Sigmoid colon (tissue), 7 donors: ENCODE measurements at places on chromosomes 4 and X. TPM values are rescaled to one million over a fixed set of nuclear protein-coding genes. Genes with fewer than 3 reads are reported as not detected.

- no peak overlapping the region for H3K27ac ChIP-seq
- no peak for DNase-seq
- H3K27me3 ChIP-seq = no peaks in the 10 kb centered on the region
- no peaks in the 10 kb centered on the region for H3K4me1 ChIP-seq
- no peak overlapping the region for H3K4me3 ChIP-seq
- peaks cover 13% of the 10 kb centered on the region for H3K36me3 ChIP-seq
These were observed 34.4 kb downstream of the FAM13A start for GRCh38 chr4:89022426-89023128.

DNA sequence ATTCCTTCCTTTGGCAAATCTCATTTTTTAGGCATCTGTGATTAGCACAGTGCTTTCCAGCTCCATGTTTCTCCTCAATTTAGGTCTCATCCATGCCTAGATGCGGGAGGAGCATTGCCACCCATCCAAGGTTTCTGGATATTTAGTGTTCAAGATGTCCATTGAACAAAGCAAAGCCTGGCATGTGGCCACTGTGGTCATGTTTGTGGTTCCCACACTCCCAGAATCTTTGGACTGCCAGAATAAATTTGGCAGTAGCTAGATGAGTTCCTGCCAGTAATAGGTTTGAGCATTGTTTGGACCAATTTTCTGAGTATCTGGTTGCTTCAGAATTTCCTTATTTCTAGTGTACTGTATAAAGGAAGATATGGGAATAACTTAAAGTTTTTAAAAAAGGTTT lies 1124.1 kb downstream of the ADGRL3 start:
- no peaks in the 10 kb centered on the region for H3K4me1 ChIP-seq
- H3K27me3 ChIP-seq = no peaks in the 10 kb centered on the region
- no peak overlapping the region for H3K27ac ChIP-seq
- H3K36me3 ChIP-seq = no peaks in the 10 kb centered on the region
- no peak overlapping the region for H3K4me3 ChIP-seq
- no peak for DNase-seq

- H3K4me1 ChIP-seq = no peaks in the 10 kb centered on the region
- H3K4me3 ChIP-seq = no peak overlapping the region
- no peak for DNase-seq
- H3K27me3 ChIP-seq = no peaks in the 10 kb centered on the region
These were observed 907.1 kb downstream of the RPA4 start for GRCh38 chrX:97790850-97791249.

DNA sequence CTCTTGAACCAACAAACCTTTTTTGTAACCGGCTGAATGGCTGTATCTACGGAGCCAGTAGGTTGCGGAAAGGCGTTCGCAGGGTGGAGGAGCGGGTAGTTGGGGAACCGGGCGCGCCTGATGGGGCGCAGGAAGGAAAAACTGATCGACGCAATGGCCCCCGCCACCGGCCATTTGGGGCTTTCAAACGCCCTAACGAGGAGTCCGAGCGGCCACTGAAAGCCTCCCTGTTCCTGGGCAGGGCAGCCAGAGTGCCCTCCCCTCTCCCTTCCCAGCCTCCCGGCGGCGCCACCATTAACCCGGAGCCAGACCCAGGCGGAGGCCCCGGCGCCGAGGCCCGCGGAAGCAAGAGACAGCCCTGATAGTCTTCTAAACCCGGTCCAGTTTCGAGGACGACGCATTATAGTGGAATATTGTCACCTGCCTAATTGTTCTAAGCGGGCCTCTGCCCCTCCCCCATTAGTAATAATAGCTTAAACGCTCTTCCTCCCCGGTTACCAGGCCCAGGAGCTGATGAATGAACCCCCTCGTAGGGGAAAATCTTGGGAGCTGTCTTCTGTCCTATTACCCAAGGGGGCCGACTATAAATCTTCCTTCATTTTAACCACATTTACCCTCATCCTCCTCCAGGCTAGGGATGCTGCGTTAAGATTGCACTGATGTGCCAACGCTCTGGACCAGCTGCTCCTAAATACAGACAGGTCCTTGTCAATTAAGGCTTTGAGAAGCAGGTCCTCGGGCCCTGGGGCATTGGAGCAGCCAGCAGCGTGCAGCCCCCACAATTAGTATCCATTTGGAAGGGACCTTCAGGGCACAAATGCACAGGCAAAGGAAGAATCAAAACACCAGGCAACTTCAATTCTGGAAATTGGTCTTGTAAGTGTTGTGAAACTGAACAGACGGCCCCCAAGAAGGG lies 61.6 kb upstream of the TMEM33 start:
- H3K4me3 ChIP-seq = peak overlapping the region; percentile 7
- no peaks in the 10 kb centered on the region for H3K36me3 ChIP-seq
- H3K4me1 ChIP-seq = peaks cover 7% of the 10 kb centered on the region
- no peak overlapping the region for H3K27ac ChIP-seq
- no peak for DNase-seq

DNA sequence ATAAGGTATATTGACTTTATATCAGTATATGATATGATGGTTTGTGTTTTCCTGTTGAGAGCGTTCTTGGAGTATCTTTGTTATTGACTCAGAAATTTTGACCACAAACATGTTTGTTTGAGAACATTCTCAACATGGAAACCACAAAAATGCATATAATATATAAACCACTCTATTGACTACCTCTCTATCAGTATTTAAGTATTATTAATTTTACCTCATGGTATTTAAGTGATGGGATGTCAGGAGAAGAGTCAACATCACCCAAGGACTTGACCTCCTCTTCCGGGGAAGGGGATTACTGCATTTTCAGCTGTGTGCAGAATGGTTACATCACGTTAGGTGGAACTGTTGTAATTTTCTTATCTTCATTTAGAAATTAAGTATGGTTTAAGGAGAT lies 54.3 kb upstream of the PUDP start:
- no peaks in the 10 kb centered on the region for H3K27me3 ChIP-seq
- no peak for DNase-seq
- H3K4me3 ChIP-seq = no peak overlapping the region
- no peaks in the 10 kb centered on the region for H3K4me1 ChIP-seq
- no peaks in the 10 kb centered on the region for H3K36me3 ChIP-seq
- H3K27ac ChIP-seq = no peak overlapping the region

Gene CYP4V2
- 30.6 TPM for total RNA-seq

DNA sequence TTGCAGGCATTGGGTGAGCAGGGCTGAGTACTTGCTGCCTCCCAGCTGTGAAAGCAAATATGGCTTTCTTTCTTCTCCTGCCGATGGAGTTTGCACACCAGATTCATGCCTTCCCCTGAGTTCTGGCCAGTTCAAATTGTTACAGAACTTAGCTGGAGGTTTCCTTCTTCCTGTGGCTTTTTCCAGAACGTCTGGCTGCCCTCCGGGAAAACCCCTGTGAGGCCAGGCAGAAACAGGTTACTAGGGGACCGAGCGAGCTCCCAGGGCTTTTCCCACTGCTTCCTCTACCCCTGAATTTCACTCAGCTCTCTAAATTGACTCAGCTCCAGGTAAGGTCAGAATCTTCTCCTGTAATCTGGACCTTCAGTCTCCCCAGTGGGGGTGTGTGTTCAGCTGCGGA lies 482.4 kb downstream of the C4orf33 start:
- DNase-seq = no peak
- H3K4me3 ChIP-seq = no peak overlapping the region
- H3K36me3 ChIP-seq = no peaks in the 10 kb centered on the region
- no peak overlapping the region for H3K27ac ChIP-seq

DNA sequence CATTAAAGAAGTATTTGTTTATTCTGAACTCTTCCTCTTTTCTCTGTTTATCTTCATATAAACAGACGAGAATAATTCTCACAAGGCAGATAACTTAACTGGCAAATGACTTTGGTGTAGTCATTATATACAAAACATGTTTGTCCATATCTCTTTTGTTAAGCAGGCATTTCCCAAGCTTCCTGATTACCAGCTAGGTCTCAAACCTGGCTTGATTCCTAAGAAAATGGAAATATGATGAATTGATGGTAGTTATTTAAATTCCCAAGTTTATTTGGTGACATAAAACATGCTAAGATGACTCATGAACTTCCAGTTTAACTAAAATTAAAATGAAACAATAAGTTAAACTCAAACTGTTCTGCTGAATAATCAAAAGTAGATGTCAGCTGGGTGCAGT lies 96.8 kb downstream of the ARSJ start:
- no peaks in the 10 kb centered on the region for H3K36me3 ChIP-seq
- H3K4me1 ChIP-seq = no peaks in the 10 kb centered on the region
- no peak overlapping the region for H3K4me3 ChIP-seq
- no peak overlapping the region for H3K27ac ChIP-seq

DNA sequence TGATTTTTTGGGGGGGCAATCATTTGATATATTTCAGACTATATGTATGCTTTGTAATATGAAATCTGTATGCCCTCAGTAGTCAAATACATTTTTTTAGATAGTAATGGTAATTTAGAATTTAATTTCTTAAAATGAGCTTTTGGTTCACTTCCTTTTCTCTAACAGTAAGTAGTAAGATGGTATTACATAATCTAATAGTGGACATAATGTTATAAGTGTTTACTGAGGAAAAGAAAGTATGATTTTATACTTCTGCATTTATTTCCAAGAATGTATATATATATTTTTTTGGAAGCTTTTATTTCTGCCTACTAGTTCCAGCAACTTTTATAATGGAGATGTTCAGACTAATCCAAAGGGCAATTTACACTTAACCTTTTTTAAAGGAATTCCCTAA lies 1450.7 kb upstream of the TENM3 start:
- no peak for DNase-seq
- H3K27me3 ChIP-seq = no peaks in the 10 kb centered on the region
- no peaks in the 10 kb centered on the region for H3K4me1 ChIP-seq
- H3K27ac ChIP-seq = no peak overlapping the region
- H3K36me3 ChIP-seq = no peaks in the 10 kb centered on the region

DNA sequence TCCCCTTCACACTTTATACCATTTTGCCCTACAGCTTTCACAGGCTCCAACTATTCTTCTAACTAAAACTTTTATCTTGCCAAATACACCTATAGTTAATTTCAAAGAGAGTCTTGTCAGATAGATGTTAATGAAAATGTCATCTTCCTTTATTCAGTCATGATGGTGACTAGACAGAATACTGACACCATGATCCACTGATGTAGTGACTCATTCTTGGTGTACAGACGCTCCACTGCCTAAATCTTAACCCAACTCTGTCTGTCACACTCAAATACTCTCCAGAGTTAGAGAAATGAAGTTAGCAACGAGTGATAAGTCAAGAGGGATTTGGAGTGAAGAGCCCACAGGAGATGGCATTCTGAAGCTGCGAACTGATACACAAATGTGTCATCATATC lies 32.1 kb upstream of the HDAC8 start:
- no peaks in the 10 kb centered on the region for H3K27me3 ChIP-seq
- no peak overlapping the region for H3K4me3 ChIP-seq
- H3K4me1 ChIP-seq = no peaks in the 10 kb centered on the region
- DNase-seq = no peak

DNA sequence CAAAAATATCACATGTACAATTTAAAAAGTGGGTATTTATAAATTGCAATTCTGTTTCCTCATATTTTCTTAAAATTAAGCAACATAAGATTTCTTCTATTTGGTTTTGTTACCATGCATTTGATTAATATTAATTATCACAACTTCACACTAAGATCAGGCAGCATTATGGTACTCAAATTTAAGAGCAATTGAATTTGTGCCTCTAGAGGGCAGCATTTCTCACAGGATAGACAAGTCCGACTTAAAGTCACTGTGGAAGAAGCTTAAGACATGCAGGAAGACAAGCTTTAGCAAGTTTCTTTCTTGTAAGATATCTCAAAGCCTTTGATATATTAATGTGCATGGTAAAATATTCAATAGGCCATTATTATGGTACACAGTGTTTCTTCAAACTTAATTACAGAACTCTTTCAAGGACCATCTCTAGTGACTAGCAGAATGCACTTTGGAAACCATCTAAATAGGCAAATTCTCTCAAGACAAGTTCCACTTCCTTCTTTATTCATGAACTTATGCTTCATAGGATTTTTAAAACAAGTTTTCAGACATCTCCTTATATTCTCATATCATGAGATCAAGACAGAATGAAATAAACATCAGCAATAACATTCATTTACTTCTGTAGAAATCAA lies 35.0 kb downstream of the FBXW7 start:
- H3K36me3 ChIP-seq = no peaks in the 10 kb centered on the region
- no peak overlapping the region for H3K4me3 ChIP-seq
- H3K4me1 ChIP-seq = no peaks in the 10 kb centered on the region
- no peak overlapping the region for H3K27ac ChIP-seq
- DNase-seq = no peak
